RKO (cell line): ENCODE measurements at places on chromosomes 3 and 15.
A peak's percentile ranks its signal among the peaks of the same experiment; 100 is the strongest.

GRCh38 chr3:134477938-134478337 is 7.8 kb downstream of the ANAPC13 start:
- DNase-seq: no peak

GRCh38 chr3:129625072-129625874 is 18.8 kb upstream of the PLXND1 start:
- peak; percentile 52 for DNase-seq

GRCh38 chr15:70867911-70868467 is 14.0 kb upstream of the LARP6 start:
- no peak for DNase-seq

- no peak for DNase-seq
Observed at GRCh38 chr15:88658070-88658965, 19.5 kb downstream of the ISG20 start.

GRCh38 chr3:102038477-102039142 is 189.3 kb downstream of the NFKBIZ start:
- no peak for DNase-seq

DNA sequence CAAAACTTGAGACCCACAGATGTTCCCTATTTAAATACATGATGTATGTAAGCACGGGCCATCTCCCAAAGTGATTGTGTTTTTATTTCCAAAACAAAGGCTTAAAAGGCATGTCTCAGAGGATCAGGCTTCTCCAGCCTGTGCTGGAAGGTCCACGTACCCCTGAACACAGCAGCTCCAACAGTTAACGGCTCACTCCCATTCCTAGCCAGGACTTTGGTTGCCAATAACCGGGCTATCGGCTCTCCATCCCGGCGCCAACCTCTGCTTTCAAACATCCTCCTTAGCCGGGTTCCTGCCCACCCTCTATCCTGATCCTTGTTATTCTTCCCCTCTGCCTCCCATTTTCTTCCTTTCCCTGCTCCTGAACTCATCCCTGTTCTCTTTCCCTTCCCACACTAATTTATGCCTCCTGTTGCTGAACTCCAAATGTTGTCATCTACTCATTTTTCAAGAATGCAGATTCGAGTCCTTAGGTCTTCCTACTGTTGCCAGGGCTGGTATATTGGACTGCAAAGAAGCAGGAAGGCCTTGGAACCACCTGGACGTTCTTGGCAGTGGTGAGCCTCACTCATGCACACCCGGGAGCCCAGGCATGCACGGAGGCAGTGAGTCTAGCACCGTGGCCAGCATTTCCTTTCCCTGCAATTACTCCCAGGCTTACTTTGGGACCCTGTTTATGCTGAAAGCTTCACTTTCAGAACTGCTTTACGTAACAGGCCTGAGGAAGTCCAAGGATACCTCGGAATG is 128.4 kb upstream of the RAD18 start:
- DNase-seq: no peak

DNA sequence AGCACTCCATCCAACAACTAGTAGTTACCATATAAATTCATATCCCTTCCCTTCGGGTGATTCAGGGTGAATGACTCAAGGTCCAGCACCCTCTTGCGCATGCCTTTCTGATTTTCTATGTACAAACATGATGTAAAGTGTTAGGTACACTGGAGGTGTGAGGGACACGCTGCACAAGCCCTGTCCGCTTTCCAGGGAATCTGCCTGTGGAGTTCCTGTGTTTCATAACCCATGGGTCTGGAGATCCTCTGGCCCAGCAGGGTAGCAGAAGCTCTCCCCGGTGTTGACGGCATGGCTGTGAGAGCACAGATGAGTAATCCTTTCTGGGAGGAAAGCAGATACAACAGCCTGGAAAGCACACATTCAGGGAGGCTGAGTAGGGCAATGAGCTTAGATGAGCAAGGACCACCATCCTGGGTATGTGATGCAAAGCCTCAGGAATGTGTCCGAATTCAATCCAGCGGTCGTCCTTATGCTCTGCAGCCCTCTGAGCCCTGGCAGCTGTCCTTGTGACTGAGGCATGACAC is 142.9 kb upstream of the TP63 start:
- peak; percentile 9 for DNase-seq

DNA sequence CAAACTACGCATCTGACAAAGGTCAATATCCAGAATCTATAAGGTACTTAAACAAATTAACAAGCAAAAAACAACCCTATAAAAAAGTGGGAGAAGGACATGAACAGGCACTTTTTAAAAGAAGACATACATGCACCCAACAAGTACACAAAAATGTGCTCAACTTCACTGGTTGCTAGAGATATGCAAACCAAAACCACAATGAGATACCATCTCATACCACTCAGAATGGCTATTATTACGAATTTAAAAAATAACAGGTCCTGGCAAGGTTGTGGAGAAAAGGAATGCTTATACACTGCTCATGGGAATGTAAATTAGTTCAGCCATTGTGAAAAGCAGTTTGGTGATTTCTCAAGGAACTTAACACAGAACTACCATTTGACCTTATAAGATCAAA is 175.6 kb upstream of the MLF1 start:
- DNase-seq: no peak

- no peak for DNase-seq
Observed at GRCh38 chr3:61438253-61439121, 122.9 kb upstream of the PTPRG start.

DNA sequence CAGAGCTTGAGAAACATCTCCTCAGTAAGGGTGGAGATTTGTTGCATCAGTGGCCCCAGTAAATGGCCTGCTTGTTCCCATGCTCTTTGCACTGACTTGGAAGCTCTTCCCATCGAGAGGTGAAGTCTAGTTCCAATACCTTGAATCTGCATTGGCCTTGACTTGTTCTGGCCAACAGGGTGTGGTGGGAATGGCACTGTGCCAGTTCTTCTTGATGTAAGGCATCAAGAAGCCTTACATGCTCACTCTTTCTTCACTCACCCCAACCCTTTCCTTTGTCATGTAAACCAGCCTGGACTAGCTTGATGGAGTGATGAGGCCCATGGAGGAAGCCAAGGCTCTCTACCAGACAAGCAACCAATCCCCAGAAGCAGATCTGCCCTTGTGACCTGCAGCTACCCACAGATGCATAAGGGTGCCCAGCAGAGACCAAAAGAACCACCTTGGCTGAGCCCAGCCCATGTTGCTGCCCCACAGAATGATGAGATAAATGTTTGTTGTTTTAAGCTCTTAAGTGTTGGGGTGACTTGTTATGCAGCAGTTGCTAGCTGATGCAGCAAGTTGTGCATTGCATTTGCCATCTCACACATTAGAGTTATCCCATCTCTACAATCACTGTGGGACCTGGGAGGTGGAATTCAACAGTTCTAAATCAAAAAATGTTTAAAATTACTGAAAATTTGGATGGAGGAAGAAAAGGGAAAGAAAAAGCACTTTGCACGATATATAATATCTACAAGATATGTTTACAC is 11.1 kb upstream of the MGLL start:
- DNase-seq: no peak

GRCh38 chr3:117495620-117496019 is 786.0 kb downstream of the TUSC7 start:
- no peak for DNase-seq

- peak; percentile 87 for DNase-seq
Observed at GRCh38 chr3:45124352-45124751, 21.8 kb downstream of the CDCP1 start.

DNA sequence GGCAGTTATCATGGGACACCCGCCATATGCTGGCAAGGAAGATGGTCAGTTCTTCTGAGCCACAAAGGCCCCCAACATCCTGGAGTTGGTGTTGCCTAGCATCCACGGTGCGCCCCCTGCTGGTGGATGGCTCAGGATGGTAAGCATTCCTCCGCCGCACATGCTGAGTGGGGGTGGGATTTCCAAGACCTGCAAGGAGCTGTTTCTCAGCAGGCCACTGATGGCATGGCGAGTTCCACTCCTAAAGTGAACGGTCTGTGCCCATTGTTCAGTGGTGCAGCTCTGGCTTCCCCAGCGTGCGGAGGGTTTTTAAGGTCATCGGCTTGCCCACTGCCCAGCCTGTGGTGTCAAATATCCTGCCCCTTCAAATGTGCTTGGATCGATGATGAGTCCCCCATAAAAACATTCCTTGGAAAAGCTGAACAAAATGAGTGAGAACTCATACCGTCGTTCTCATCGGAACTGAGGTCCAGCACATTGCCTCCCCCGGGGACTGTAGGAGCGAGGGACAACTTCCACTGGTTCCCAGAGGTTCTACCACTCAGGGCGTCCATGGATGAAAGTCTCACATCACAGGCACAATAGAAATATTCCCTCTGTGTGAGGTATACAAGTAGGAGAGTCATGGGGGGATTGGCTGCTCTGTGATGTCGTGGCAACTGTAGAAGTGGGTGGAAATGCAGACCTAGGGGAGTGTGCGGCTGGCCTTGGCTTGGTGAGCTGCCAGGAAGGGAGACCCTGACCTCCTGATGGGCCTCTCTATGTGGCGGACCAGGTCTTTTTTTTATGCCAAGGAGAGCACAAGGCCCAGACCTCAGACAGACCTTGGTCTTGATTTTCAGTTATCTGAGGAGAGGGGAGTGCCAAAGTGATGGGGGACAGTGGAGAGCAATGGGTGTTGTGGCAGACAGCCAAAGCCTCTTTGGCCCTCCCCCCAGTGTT is 102.0 kb downstream of the SNRPN start:
- no peak for DNase-seq

DNA sequence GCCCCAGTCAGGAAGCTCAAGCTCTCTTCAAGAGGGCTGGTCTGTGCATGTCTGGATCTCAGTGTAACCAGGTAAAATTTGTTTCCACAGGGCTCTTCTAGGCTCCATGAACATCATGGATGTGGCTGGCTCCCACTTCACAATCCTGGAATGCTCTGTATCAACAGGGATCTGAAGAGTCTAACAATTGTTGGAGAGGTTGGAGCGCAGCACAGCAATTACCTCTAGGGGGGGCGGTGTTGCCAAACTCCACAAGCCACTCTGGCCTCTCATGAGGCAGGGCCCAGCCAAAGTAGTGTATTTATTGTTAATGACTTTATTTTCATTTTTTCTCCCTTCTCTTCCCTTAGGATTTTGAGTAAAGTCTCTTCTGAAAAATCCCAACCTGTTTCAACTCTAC is 6.1 kb upstream of the EIF2B5 start:
- DNase-seq: peak; percentile 63
